Large intestine (tissue), 12 donors: ENCODE measurements at places on chromosomes 4 and X. TPM values are rescaled to one million over a fixed set of nuclear protein-coding genes. Genes with fewer than 3 reads are reported as not detected.
A peak's percentile ranks its signal among the peaks of the same experiment; 100 is the strongest.

DNA sequence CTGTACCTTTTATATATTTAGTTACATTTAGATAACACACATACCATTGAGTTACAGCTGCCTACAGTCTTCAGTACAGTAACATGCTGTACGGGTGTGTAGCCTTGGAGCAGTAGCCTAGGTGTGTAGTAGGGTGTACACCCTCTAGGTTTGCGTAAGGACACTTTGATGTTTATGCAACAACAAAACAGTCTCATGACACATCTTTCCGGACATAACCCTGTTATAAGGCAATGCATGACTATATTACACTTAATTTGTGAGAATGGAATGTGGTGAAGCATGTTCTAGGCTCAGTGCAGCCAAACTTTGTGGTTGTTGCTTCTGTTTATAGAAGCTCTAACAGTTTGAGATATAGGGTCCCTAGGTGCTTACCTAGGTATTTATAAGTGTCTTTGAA lies 65.4 kb downstream of the SPRY1 start:
- no peak for DNase-seq

- peak; percentile 16 for DNase-seq
Observed at GRCh38 chrX:18390941-18391538, 34.4 kb upstream of the CDKL5 start.

GRCh38 chr4:156553659-156554058 lies 417.9 kb downstream of the PDGFC start:
- DNase-seq = no peak

GRCh38 chr4:80705311-80705710 lies 325.2 kb upstream of the BMP3 start:
- no peak for DNase-seq

GRCh38 chr4:56465599-56466295 lies 1.7 kb upstream of the SRP72 start:
- no peak for DNase-seq

GRCh38 chr4:157700898-157701694 lies 471.7 kb downstream of the GASK1B start:
- no peak for DNase-seq

GRCh38 chr4:23212558-23212957 lies 519.8 kb downstream of the GBA3 start:
- no peak for DNase-seq

DNA sequence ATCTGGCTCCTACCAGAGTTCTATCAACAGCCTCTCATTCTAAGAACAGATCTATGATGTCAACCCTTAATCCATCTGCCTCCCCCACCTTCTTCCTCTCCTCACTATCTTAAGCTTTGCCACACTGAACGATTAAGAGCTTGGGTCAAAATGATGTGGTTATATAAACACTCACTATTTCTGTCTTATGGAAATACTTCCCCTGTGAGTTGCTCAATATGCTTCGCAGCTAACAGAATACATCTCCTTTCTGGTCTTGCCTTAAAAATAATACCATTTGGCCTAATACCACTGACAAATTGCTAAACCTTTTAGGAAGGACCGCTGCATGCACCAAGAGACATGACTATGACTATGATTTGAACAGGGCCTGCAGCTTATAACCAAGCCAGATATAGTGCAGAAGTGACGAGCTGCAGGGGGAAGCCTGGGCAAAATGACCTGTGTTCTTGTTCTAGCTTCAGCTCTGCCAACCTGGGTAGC lies 130.9 kb downstream of the RNF150 start:
- DNase-seq = no peak

- DNase-seq = no peak
Observed at GRCh38 chrX:63810746-63811145, 25.7 kb upstream of the ARHGEF9 start.

DNA sequence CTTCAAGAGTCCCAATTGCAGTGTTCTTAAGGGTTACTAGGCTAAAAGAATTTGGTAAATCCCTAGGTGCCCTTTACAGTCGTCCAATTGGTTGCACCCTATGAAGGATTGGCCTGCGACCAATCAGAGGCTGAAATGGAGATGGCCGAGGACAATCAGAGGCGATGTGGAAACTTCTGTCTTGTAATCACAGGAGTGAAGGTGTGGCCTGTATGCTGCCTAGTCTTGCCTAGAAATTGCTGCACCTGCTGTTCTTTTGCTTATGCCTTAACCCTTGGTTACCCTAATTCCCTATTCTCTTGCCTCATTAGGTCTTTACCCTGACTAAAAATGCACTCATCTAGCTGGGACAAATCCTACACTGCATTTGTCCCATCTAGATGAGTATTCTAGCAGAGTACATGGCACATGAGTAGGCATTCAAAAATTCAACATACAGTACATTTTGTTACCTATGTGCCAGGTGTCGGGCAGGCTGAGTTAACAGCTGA lies 1.0 kb upstream of the DCK start:
- peak; percentile 69 for DNase-seq

DNA sequence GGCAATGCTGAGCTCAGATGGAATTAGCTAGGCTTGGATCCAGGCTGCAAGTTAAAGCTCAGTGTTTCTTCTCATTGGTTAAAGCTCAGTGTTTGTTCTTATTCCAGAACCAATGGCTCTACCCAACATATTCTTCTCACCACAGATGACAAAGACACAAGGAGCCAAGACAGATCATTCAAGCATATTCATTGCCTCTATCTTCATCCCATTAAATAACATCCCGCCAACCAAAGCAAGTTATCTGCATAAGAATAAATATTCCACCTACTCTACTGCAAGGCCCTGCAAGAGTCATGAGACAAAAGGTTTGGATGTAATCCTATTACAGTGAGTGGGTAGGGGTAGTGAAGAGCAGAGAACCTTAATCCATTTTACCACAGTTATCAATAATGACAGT lies 766.5 kb downstream of the C4orf33 start:
- no peak for DNase-seq

Gene EFNB1
- 25.4 TPM for polyA plus RNA-seq

DNA sequence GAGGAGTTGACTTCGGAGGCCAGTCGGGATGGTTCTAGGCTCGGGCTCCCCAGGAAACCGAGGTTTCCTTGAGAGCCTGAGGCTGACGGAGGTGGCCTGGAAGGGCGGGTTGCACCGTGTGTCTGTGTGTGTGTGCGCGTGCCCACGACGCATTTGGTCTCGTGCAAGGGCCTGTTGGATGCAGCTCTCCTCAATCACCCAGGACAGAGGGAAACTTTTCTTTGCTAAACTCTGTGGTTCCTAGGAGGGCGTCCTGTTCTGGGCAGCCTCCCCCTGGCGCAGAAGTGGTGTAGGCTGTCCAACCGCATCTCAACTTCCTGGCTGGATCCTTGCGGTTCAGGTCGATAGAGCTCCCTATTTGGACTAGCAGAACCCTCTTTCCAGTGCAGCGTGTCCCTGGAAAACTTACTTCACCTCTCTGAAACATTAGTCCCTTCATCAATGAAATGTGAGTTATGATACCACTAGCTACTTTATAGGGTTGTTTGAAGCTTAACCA lies 973 bp downstream of the STK32B start:
- no peak for DNase-seq

Gene NUDT6
- 8.6 TPM for polyA plus RNA-seq

Gene MAPK10
- polyA plus RNA-seq = 18.9 TPM

- DNase-seq = no peak
Observed at GRCh38 chrX:69045616-69046345, 119.5 kb downstream of the PJA1 start.

DNA sequence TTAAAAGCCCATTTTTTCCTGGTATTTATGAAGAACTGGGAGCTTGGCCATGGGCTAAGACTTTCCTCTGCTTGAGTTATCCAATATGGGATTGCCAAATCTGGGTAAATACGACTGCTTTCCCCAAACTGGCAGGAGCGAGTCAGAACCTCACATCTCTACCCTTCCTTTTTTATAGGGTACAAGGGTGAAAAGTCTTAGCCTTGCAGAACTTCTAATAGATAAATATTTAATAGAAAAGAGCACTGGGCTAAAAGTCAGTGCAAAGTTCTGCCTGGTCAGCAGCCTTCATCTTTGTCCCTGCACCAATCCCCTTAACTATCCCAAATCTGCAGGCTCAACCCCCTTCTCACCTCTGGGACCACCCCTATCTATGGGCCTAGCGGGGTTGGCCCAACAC lies 61.6 kb upstream of the ACSL1 start:
- DNase-seq = no peak

Gene CYLC1
- not detected for polyA plus RNA-seq

- DNase-seq = no peak
Observed at GRCh38 chrX:130176354-130176776, 4.6 kb downstream of the RAB33A start.

Gene KLF8
- 4.4 TPM for polyA plus RNA-seq

- DNase-seq = no peak
Observed at GRCh38 chrX:79182616-79183015, 38.1 kb downstream of the GPR174 start.

- no peak for DNase-seq
Observed at GRCh38 chrX:84320614-84321013, 132.6 kb upstream of the RPS6KA6 start.

- no peak for DNase-seq
Observed at GRCh38 chr4:99828477-99828876, 11.8 kb downstream of the DAPP1 start.

Gene DLG3
- polyA plus RNA-seq = 37.4 TPM

Gene WDR17
- polyA plus RNA-seq = 3.2 TPM

DNA sequence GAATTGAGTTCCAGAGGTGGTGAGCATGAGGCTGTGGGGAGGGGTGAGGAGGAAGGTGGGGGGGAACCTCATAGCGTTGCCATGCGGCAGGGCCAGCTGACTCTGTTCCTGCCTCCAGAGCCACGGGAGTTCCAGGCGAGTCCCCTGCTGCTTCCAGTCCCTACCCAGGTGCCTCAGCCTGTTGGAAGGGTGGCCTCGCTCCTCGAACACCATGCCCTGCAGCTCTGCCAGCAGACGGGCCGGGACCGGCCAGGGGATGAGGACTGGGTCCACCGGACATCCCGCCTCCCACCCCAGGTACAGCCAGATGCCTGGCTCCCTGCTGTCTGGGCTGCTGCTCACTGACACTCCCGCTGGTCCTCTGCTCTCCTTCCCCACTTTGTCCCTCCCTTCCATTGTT lies 7.9 kb downstream of the CCDC22 start:
- DNase-seq = no peak
